Activated naive CD8-positive, alpha-beta T cell treated with anti-CD3 and anti-CD28 coated beads for 36 hours (primary cell): ENCODE measurements at places on chromosomes 11 and 22.
A peak's percentile ranks its signal among the peaks of the same experiment; 100 is the strongest.

- no peak for DNase-seq
Observed at GRCh38 chr11:57556041-57556440, 11.4 kb downstream of the UBE2L6 start.

DNA sequence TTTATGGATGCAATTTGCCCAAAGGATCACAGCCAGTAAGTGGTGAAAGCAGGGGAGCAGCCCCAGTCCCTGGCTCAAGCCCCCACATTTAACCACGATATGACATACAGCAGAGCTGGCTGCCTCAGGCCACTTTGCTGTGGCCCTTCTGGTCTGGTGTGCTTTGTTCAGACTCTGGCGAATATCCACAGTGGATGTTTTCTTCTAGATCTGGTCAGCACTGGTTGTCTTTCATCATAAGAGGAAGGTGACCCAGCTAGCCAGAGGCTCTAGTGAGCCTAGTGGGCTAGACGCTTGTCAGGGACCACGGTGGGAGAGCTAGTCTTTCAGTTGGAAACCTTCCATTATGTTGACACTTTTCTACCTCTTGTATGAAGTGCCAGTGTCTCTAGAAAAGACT, 42.5 kb downstream of the DGCR2 start:
- no peak for DNase-seq

GRCh38 chr22:37370306-37370979, 56.8 kb downstream of the ELFN2 start:
- no peak for DNase-seq

DNA sequence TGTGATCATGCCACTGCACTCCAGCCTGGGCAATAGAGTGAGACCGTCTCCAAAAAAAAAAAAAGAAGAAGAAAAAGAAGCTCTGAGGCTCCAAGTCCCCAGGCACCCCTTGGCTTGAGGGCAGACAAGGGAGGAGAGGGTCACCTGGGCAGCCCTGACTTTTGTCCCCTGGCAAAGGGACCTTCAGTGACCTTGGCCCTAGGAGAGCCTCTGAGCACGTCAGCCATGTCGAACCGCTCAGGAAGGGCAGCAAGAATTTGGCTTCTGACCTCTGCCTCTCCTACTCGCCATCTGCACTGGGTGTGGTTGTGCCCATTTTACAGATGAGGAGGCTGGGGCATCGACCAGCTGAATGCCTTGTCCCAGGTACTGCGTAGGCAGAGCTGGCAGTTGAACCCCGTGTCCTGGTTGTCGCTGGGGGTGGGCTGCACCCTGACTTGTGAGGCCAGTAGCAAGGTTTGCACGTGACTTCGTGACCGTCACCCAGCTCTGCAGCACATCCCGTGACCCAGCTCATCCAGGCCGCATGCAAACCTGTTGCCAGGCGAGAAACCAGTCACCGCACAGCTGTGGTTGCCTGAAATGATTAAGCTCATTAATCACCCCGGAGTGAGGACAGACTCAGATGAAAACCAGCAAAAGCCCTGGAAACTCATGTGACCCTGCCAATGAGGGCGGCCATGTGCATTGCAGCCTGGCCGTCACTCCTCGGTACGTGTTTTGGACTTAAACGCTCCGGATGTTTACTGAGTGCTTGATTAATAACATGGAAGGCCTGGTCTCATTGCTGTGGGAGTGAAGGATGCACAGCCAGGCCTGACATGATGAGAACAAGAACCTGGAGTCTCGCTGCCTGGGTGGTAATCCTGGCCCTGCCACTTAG, 47.7 kb upstream of the PPP6R3 start:
- no peak for DNase-seq

GRCh38 chr11:131186629-131187101, 183.8 kb upstream of the NTM start:
- no peak for DNase-seq

DNA sequence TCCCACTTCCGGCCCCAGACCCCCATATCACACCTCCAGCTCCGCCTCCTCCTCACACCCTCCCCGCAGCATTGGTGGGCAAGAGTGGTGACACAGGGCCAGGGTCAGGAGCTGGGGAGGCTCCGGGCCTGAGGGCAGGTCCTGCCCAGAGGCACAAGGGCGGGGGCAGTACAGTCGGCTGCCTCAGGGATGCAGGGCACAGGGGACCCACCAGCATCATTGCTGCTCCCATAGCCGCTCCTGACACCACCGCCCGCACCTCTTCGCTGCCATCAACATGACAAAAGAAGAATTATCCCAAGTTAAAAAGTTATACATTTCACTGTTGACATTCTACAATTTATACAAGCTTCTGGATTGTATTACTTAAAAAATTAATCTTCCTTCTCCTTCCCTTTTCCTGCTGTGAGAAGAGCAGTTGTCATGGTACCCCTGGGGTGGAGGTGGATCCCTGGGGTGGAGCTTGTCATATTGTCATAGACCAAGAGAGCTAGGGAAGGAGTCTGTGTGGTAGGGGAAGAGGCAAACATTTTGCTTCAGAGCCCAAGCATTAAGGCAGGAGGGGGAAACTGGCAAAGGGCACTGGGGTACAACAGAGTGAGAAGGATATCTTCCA, 4.1 kb downstream of the SBF2 start:
- no peak for DNase-seq

GRCh38 chr11:74957937-74958629, 9.0 kb downstream of the SPCS2 start:
- DNase-seq = no peak

GRCh38 chr11:87092567-87092966, 54.8 kb downstream of the TMEM135 start:
- DNase-seq = no peak

- no peak for DNase-seq
Observed at GRCh38 chr11:6572215-6572614, 31.2 kb downstream of the RRP8 start.

- DNase-seq = peak; percentile 60
Observed at GRCh38 chr22:28019881-28020861, 101.1 kb upstream of the PITPNB start.

DNA sequence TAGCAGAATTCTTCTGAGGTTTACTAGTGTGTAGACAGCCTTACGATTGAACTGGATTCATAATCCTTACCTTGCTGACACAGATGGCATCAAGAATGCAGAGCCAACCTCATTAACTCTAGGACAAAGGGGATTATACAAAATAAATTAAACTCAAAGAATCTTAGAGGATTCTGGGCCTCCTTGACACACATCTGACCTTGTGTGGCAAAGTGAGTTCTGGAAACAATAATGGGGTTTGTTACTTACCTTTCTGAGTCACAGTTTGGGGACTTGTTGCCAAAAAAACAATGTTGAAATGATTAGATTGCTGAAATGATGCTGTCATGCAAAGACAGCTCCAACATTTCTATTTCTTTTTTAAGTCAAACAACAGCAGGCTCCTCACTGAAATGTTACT, 179.1 kb upstream of the ISX start:
- DNase-seq = no peak

GRCh38 chr11:69957849-69958248, 120.3 kb upstream of the ANO1 start:
- no peak for DNase-seq

DNA sequence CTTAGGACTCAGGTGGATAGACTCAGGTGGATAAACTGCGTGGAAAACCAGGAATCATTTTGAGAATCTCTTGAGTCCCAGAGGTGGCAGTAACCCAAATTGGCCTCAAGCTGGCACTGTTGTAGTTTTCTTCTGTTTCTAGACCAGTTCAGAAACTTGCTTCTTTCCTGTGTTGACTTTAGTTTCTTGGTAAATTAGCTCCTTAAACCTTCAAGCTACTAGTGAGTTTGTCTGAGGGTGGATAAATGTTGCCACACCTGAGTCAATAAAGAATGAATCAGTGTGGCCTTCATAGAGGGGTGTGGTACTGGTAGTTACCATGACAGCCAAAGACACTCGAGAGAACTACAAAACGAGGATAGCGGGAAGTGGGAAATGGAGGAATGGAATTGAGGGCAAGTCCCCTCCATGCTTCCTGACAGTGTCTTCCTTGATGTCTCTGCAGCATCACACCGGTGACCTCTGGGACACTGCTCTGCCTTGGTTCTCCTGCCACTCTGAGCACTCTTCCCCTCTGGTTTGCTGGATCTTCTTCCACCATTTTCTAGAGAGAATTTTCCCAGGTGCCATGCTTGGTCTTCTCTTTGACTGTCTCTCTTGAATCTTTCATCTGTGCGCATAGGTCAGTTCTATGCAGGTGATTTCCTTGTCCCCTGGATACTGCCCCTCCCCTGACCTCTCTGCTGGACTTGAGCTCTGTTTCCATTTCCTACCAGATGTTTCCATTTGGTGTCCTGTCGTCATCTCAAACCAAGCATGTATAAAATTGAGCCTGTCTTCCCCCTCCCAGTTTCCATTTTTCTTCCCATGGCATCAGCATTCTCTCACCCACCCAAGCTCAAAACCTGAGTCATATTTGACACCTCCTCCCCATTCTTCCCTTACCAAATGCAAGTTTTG, 7.2 kb downstream of the POLD4 start:
- DNase-seq = no peak

DNA sequence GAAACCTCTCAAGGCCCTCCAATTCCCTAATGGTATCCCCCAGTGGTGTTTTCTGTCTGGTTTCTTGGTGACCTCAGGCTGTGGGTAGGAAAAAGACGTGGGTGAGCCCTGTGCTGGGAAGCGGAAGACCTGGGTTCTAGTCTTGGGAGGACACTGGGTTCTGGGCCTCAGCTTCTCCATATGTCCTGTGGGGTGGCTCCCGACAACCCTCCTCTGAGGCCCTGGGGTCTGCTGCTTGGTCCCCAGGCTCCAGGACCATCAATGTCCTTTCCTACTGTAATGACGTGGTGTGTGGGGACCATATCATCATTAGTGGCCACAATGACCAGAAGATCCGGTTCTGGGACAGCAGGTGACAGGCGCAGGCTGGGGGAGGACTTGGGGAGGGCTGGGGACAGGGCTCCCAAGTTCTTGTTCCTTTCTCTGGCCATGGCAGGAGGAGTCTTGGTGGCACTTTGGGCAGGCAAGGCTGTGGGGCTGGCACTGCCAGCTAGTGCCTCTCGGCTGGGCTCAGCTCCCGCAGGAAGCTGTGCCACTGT, 12.8 kb downstream of the ATG16L2 start:
- DNase-seq = no peak

DNA sequence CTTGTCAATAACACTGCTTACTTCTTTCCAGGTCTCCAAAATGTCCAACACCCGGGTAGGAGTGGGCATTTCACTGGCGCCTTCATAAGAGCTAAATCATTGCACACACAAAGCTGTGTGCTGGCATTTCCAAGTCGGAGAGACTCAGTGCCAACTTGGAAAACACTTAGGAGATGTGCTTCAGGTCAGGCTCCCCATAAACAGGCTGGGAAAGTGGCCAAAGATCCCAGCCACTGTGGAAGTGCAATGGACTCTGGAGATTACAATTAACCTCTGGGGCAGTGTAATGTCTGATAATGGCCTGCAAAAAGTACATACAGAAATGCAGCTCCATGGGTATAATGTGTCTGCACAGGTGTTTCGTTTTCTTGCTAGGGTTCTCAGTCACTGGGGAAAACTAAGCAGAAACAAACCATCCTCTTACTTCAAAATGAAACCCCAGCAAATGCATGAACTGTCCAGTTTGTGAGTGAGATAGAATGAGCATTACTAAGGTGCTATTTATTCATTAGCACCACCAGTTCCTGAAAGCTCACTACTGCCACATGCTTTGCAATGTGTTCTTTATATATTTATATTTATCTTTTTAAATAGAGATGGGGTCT, 79.0 kb downstream of the ABTB2 start:
- DNase-seq = no peak

- DNase-seq = no peak
Observed at GRCh38 chr11:28105869-28106268, 2.1 kb downstream of the KIF18A start.

DNA sequence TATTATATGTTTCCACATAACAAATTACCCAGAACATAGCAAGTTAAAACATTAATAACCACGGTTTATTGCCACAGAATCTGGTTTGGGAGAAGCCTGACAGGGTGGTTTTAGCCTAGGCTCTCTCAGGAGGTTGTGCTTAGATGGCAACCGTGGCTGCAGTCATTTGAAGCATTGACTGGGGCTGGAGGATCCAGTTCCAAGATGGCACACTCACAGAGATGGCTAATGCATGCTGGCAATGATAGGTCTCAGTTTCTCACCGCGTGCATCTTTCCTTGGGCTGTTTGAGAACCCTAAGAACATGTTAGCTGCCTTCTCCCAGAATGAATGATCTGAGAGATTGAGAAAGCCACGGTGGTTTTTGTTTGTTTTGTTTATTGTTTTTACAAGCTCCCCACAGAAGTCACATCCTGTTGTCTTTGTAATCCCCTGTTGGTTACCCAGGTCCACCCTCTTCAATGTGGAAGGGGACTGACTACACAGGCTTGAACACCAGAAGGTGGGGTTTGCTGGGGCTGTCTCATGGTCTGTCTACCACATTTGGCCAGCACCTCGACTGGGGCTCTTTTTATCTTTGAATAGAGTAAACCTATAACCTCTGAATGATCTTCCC, 36.6 kb upstream of the GRAMD1B start:
- DNase-seq = no peak

DNA sequence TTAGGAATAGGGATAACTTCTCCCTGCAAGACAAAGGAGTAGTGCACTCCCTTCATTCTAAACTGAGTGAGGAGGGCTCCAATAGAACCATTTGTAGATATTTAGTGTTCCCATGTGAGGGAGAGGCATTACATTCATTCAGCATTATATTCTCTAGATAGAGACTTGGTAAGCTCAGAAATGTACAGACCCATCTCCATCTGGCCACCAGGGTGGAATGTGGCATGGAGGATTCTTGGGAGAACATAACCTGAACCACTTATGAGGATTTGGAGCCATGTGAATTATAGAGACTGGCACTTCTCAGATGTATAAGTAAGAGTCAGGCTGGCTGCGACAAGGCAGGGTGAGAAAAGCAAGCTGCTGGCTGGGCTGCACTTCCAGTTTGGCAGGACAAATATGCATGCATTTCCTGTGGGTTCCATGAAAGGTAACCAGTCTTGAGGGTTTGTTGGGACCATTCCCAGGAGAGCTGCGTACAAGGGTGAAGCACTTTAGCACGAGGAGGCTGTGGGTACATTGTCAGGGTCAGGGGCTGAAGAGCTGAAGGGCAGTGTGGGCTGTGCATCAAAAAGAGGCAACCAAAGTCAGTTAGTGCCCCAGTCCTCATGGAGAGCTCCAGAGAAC, 9.2 kb downstream of the RRP8 start:
- no peak for DNase-seq

DNA sequence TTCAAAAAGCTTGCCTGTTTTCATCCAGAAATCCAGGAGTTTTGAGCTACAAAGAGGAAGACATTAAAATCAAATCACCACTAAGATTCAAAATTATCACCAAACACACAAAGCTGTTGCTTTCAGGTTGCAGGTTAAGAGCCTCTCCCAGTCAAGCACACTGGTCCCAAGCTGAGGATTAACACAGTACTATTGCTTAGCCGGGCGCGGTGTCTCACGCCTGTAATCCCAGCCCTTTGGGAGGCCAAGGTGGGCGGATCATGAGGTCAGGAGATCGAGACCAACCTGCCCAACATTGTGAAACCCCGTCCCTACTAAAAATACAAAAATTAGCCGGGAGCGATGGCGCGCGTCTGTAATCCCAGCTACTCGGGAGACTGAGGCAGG, 1165.1 kb downstream of the LRRC4C start:
- no peak for DNase-seq

- DNase-seq = no peak
Observed at GRCh38 chr22:30327864-30328345, 1.2 kb upstream of the TBC1D10A start.
